ENCODE measurements at places on chromosomes 6 and 20.

DNA sequence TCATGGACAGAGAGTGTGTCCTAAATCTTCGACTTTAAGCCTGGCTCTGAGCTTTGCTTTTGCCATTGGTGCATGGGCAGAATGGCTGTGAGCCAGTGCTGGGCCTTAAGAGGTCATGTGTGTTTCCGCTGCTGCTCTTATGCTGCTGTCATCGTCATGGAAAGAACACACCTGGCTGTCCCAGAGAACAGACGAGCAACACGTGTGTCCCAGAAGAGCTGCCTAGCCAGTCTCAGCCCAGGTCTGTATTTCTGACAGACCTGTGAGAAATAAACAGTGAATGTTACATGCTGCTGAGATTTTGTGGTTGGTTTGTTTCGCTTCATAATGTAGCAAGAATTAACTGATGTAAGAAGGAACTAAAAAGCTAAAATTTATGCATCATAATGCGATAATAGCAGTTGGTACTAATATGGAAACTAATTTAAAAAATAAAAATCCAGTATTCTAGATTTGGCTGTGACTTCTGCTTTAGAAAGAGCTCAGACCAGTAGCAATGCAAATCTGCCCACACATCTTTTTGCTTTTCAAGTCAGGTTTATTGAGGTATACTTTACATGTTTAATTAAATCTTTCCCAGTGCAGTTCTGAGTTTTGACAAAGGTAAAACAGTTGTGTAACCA, 11.5 kb upstream of the SCP2D1 start:
- DNase-seq = no peak

DNA sequence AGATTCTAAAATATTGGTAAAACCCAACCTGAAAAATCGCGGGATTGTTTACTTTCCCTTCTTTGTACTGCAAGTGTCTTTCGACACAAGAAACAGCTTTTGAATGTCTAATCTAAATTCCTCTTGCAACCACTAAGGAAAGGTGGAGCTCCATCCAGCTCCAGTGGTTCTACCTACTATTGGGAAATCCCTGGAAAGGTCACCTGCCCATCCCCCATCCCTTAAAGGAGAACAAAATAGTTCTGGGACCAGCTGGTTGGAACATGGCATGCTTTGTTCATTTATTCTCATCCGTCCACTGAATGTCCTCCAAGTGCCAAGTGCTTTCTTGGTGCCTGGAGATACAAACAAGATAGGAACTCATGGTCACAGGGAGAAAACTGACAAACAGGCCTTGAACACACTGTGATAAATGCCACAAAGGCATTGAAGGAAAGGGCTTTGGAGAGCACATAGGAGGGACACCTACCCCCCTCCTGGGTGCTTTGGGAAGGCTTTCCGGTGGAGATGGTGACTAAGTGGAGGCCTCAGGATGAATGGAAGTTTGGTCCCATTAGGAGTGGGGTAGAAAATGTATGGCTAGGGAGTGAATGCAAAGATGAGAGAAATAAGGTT, 2.3 kb upstream of the CITED2 start:
- no peak for DNase-seq

DNA sequence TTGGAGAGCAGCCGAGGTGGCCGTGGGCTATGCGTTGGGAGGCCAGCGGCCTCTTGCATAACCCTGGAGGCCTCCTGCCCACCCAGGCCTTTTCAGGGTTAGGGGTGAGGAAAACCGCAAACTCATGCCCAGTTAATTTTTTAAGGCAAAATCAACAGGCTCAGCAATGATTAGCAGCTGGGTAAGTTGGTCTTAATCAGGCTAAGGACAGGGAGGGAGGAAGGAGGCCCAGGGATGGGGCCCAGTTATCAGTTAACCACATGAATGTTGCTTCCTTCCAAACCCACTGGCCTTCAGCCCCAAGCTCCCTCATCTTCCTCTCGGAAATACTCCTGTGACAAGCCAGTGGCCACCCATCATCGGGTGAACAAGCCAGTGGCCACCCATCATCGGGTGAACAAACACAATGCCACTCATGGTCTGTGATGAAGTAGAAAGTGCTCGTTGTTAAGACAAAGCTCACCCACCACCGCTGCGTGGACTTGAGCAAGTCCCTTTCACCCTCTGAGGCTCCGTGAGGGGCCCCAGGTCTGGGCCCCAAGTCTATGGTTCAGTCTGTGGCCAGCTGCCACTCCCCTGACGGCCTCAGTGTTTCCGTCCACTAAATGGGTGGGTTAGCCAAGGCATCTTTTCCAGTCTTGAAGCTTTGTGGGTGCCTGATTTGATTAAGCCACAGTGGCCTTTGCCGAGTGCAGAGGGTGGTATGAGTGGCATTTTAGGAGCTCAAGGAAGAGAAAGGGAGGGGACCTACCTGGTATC, 39.4 kb downstream of the HNF4A start:
- DNase-seq = no peak

DNA sequence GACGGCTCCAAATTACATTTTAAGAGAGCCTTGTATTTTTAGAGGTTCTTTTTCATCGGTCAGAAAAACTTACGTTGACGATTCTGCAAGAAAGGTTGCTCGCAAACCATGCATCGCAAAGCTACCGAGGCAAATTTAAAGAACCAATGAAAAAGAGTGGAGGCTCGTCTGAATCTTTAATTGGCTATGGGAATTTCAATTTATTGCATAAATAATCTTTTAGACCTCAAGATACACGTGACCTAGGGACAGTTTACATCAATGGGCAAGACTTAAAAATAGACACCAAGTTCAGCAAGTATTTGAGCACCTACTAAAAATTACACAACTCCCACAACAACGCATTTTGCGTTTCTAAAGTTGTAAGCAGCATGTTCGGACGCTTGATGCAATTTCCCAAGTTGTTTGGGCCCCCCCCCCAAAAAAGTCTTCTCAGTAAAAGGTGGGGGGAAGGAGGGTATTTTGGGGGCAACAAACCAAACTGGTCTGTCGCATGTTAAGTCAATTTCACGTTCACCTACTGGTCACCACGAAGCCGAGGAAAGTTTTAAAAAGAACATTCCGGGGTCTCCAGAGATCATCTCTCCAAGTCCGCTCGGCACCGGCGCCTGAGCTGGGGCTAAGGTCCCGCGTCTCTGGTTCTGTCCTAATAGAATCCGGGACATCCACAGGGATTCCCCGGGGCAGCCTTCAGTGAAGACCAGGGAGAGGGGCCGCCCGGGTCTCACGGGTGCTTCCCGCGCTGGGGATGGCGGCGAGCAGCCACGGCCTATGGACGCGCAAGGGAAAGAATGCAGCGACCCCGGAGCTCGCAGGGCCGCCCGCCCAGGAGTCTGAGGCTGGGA, 851 bp downstream of the SNX5 start:
- DNase-seq = no peak

DNA sequence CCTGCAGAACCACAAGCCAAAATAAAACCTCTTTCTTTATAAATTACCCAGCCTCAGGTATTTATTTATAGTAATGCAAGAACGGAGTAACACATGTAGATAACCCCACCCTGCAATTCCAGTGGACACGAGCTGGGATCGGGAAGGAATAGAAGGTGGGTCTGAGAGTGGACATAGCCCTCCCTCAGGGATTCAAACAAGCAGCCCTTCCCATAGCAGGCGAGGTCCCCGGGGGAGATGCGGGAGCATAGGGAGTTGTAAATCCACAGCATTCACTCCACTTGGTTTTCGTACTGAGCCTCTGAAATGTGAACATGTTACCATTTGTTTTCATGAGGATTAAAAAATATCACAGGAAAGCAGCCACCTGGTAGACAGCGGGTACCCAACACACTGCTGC, 312.6 kb downstream of the CDH4 start:
- no peak for DNase-seq

GRCh38 chr6:13461805-13462204, 25.6 kb downstream of the GFOD1 start:
- DNase-seq = no peak

DNA sequence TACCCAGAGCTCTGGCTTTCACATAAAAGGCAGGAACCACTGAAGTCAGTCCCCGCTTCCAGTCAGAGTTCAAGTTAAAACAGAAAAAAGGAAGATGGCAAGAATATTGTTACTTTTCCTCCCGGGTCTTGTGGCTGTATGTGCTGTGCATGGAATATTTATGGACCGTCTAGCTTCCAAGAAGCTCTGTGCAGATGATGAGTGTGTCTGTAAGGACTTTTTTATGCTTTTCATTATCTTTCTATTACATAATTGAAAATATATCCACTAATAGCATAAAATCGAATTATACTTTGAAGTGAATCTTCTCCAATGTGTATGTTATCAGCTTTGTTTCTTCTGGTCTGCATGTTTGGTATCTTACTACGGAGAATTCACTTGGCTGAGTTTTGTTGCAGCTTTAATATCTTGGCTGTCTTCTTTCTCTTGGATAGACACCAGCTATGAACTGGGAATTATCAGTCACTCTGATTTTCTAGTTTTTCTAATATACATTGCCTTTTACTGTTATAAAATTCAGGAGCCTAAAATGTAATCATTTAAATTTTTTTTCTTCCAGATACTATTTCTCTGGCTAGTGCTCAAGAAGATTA, at the start of gene OTOR:
OTOR (plus strand) TSS at position 51 of the 593 bp plus-strand sequence; CDS start at position 95, 44 bp downstream.
- no peak for DNase-seq

GRCh38 chr6:71393471-71393870, 104.9 kb downstream of the OGFRL1 start:
- DNase-seq = no peak

DNA sequence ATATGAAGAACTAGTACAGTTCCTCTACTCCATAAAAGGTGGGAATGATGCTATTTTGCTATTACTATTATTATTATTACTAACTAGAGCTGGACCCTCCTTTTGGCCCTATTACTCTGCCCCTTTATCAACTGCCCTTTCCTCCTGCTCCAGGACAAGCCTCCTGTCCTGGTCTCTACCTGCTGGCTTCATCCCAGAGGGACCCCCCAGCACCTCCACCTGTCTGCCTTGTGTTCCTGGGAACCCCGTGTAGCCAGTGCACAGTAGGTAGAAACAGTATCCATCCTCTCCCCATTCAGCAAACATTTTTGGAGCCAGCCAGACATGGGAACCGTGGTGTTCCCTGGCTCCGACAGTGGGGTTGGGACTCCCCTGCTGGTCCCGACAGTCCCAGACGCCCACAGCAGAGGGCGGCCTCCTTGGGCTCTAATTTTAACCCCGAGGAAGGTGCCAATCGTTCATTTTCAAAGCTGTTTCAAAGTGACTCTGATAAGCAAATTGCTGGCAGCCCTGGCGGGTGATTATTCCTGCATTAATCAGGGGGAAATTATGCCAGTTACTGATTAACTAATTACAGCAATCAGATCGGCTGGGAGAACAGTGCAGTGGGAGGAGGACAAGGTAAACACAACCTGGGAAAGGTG, 44.2 kb upstream of the MDGA1 start:
- DNase-seq = no peak

GRCh38 chr6:97097068-97098047, 172.8 kb downstream of the KLHL32 start:
- no peak for DNase-seq

- no peak for DNase-seq
These were observed 285.3 kb downstream of the EYA4 start for GRCh38 chr6:133526436-133526835.

DNA sequence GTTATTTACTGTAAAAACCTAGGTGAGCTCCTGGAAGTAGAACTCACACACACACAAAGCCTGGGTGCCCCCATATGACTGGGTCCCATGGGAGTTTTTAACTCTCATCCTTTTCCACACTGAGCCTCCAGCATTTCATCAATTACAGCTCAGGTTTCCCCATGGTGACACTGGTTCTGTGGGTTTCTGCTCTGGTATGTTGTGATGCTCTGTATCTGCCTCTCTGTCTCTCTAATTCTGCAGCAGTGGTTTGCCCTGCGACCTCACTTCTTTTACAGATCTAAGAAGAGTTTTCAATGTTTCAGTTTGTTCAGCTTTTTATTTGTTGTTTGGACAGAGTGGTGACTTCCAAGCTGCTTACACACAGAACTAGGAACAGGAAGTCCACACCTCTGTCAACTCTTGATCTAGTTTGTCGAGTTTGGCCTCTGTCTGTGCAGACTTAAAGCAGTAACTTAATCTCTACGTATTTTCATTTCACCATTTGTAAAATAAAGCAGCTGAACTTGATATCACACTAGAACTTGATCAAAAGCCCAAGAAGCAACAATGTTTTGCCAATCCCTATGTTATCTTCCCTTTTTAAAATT, 554.3 kb downstream of the EPHA7 start:
- no peak for DNase-seq

GRCh38 chr20:11686820-11687543, 230.7 kb upstream of the BTBD3 start:
- no peak for DNase-seq

GRCh38 chr6:134316733-134317431, 1.0 kb downstream of the SGK1 start:
- DNase-seq = no peak

GRCh38 chr6:2556761-2557160, 194.0 kb downstream of the MYLK4 start:
- DNase-seq = no peak

DNA sequence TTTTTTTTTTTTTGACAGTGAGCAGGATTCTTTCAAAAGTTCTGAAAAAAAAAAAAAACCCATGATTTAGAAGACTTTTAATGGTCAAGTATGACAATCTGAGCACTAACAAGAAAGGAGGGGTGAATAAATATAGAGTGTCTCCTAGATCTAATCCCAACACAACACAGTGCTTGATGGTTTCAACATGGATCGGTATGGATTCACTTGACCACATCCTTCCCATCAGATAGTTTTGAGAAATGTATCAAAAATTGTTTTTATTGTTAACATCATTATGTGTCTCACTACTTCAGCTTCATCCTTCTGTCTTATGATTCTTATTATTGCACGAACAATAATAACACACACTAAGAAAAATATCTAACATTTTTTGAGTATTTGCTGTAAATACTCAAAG, 21.0 kb downstream of the KIF13A start:
- DNase-seq = no peak

DNA sequence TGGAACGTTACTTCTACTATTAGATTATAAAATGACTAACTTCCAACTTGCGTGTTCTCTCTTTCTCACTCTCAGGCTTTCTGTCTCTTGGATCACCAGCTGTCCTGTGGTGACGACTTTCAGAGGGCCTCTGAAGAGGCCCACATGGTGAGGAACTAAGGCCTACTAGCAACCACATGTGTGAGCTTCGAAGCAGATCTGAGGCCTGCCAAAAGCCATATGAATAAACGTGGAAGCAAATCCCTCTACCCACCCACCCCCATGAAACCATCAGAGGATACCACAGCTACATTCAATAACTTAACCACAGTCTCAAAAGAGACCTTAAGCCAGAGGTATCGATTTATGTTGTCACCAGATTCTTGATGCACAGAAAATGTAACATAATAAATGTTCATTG, 13.5 kb upstream of the BMP5 start:
- DNase-seq = no peak

- no peak for DNase-seq
These were observed 23.4 kb downstream of the COL21A1 start for GRCh38 chr6:56223995-56224394.

GRCh38 chr6:142856624-142857232, 88.2 kb downstream of the HIVEP2 start:
- DNase-seq = no peak

GRCh38 chr6:39517756-39518155, 195.3 kb upstream of the KCNK16 start:
- no peak for DNase-seq

- no peak for DNase-seq
These were observed 159.9 kb downstream of the GRM4 start for GRCh38 chr6:33985947-33986346.

- DNase-seq = peak; percentile 29
These were observed 24.0 kb downstream of the MTFR2 start for GRCh38 chr6:136226027-136226673.
